ENCODE measurements at places on chromosomes 12 and 14.

DNA sequence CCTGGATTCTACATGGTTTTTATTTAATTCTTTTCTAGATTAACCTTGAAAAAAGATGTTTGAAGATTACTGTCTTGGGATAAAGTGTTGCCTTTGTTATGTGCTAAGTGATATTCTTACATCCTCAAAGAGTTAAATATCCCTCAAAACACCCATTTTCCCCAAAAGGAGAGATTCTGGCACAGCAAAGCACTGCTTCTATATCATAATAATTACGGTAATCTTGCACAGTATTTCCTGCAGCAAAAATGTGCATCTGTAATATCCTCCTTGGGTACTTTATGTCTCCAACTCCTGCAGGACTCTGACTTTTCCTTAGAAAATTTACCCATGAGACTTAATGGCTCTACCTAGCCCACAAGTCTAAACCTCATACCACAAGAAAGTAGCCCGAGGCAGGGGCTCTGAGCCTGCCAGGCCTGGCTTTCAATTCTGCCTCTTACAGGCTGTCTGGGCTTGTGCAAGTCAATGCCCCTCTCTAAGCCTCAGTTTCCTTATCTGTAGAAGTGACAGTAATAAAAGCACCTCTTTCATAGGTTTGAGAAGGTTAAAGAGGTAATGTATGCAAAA is 45.8 kb downstream of the SVOP start:
- DNase-seq, result no peak

DNA sequence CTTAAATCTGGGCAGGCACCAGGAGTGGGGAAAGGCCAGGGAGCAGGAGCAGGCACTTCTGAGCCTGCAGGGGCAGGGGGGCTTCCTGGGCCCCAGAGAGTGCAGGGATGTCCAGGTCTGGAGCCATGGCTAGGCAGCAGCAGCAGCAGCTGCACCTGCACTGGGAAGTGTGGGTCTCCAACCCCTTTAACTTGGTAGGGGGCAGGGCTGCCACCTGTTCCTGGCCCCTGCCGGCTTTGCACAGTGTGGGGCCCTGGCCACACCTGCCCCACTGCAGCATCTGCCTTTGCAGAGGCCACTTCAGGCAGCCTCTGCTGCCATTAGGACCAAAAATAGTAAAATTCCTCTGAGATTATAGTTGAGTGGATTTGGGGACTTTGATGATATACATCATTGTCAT is 138.5 kb downstream of the SLC16A7 start:
- DNase-seq, result no peak

- no peak for DNase-seq
Observed at GRCh38 chr14:75928690-75929181, 53.1 kb downstream of the TGFB3 start.

DNA sequence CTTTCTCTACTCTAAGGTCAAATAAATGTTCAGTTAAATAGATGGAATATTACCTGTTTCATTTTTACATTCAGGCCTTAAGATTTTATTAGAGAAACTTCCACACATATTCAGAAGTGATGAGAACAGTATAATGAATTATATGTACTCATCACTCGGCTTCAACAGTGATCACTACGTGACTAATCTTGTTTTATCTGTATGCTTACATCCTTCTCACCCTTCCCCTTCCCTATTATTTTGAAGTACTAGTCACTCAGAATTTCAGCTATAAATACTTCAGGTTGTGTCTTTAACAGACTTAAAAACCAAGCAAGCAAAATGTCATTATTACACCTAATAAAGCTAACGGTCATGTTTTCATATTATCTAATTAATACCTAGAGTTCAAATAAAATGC is 34.9 kb downstream of the ETV6 start:
- no peak for DNase-seq

DNA sequence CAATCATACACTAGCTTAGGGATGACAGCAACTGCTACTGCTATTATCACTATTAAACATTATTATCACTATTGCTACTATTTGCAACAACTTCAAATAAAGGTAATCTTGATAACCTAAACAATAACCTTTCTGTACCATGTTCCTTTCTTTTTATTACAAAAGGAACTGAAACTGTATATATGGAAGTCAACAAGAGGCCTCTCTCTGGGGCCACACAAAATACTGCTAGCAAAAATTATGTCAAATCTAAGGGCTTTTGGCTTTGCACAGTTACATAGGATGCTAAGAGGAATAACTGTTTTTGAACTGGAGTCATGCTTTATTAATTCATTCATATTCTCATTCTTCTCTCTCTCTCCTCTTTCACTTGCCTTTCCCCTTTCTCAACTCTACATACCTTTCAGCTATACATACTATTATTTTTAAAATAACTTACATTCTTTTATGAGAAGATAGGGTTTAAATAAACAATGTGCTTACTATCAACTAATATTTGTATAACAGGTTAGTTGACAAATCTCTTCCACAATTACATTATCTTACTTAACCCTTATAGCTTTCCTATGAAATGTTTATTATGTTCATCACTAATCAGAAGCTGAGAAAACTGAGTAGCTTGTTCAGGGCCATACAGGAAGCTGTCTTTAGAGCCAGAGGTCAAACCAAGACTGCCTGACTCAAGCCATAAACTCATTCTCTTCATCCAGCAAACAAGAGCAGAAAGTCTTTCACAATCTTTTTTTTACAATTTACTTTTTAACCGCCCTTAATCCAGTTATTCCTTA is 25.7 kb downstream of the SPTSSA start:
- no peak for DNase-seq

- peak; percentile 60 for DNase-seq
Observed at GRCh38 chr12:57621497-57622292, 10.5 kb downstream of the ARHGEF25 start.

- DNase-seq, result no peak
Observed at GRCh38 chr12:19288603-19289244, 150.6 kb upstream of the AEBP2 start.

DNA sequence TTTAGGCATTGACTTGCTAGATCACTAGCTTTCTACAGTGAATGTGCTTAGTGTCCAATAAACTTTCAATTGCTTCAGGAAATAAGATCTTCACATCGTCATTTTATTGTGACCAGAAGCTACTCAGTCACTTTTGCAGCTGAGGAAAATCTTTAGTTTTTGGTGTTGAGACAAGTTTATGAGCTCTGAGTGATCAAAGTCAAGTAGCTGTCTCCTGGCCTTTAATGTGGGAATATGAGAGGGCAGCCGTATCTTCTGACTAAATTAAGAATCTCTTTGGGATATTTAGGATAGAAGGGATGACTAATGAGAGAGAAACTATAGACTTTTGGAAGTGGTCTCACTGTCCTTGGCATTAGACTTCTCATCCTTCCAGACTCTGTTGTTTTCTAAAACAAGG is 21.6 kb downstream of the MSRB3 start:
- DNase-seq, result no peak

DNA sequence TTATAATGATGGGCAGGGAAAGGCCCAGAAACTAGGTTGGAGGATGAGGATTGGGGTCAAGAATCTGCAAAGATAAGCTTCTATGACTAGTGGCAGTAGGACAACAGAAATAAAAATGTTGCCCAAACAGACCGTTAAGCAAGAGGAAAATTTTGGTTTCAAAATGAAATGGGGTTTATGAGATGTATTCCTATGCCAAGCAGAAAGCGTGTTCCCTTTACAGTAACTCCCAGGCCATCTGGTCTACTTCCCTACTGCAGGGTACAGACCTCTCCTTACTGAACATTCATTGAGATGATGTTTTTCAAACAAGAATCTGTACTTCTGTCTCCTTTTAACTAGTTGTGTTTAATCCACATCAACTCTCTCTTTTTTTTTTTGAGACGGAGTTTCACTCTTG is 20.4 kb upstream of the TMEM229B start:
- no peak for DNase-seq

DNA sequence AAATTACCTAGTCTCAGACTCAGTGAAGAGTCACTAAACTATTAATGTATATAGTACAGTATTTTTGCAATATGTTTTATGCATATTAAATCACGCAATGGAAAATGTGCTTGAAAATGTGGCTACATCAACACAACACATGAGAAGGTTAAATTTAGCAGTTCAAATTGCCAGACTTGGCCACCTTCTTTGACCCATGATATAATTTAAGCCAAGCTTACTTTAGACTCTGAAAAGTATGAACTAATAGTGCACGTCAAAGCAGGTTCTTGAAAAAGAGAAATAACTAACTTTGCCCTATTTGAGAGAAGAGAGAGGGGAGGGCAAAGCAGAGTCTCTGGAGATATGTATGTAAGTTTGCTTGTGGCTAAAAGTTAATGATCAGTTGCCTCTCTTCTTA is 68.7 kb downstream of the SLC16A7 start:
- no peak for DNase-seq

DNA sequence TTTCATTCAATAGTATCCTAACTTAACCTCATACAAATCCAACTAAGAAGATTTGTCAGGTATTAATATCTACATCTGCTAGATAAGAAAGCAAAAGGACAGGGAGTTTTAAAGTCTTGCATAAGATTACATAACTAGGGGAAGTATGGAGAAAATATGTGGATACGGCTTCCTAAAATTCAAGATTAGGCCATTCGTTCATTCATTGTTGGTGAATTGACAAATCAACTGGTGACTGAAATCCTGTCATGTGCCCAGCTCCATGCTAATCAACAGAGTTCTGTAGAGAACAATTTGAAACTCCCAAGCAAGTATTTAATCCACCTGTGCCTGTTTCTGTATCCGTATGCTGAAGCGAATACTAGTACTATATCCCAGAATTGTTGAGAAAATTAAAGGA is 260.9 kb upstream of the USP15 start:
- no peak for DNase-seq

- DNase-seq, result no peak
Observed at GRCh38 chr12:128727999-128728398, 95.8 kb downstream of the SLC15A4 start.

DNA sequence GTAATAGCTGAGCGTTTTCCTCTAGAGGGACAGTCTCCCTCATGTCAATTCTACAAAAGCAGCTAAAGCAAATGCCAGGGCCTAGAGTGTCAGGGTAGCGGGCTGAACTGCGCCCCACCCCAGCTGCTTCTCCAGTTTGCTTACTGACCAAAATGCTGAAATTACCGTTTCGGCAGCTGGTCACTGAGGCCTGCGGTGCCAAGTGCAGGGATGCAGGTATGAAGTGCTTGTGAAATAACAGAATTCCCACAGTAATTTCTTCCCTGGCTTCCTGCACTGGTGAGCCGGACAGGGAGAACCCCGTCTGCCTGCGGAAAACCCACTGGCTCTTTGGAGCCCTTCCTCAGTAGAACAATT is 19.1 kb downstream of the PSMC1 start:
- DNase-seq, result no peak

GRCh38 chr14:24843494-24843893 is 206.5 kb downstream of the STXBP6 start:
- DNase-seq, result no peak

GRCh38 chr12:4168036-4168435 is 105.5 kb upstream of the CCND2 start:
- no peak for DNase-seq

GRCh38 chr12:80710727-80711449 is 3.5 kb downstream of the MYF6 start:
- DNase-seq, result no peak

DNA sequence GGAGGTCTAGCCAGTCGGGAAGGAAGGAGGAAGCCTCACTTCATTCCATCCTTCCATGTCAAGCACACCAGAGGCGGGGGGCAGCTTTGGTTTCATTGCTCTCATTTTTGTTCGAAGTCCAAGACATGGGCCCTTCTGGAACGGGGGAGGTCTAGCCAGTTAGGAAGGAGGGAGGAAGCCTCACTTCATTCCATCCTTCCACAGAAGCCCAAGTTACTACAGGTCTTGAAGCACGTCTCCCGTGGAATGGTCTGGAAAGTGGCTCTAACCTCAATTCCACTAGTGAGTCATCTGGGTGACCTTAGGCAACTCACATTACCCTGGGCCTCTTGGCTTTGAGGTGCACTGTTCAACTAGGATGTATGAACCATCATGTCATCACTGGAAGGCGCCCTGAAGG is 156.3 kb downstream of the NTF3 start:
- DNase-seq, result no peak

GRCh38 chr12:120971299-120972180 is 6.8 kb upstream of the HNF1A start:
- no peak for DNase-seq

Data from RWPE2 (cell line).